Fibroblast of skin of abdomen (primary cell): ENCODE measurements at places on chromosomes 13 and 19.

DNA sequence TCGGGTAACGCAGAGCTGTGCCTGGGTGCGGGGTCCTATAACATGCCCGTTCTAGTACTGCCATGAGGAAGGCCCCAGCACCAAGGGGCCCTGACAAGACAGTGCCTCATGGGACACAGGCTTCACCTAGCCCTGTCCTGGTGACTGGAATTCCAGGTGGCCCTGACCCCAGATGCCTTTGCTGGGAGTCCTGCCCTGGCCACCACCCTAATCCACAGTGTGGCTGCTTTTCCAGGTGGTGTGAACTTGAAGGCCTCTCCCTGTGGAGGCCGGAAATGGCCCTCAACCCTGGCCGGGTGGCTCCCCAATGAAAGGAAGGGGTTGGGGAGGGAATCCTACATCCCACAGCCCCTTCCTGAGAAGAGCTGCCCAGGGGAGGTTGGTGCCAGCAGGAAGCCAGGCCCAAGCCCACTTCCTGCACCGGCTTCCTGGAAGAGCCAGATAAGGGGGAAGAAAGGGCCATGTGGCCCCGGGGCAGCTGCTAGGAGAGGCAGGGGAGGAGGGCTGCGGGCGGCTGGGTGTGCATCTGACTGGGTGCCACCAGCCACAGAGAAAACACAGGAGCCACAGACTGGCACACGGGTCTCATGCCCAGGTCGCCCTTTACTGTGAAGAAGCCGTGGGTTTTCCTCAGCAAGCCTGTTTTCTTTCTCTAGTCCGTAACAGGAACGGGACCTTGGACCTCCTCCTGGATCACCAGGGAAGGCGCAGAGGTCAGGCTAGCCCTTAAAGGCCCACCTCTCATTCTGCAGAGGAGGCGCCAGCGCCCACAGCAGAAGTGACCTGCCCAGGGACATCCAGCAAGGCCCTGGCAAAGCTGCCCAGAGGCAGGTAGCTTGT is 4.7 kb downstream of the LSM4 start:
- no peak for DNase-seq

- DNase-seq, result peak; percentile 40
Observed at GRCh38 chr19:55638864-55639359, 1.9 kb upstream of the ZNF580 start.

- DNase-seq, result no peak
Observed at GRCh38 chr19:13865571-13866462, 11.1 kb upstream of the NANOS3 start.

DNA sequence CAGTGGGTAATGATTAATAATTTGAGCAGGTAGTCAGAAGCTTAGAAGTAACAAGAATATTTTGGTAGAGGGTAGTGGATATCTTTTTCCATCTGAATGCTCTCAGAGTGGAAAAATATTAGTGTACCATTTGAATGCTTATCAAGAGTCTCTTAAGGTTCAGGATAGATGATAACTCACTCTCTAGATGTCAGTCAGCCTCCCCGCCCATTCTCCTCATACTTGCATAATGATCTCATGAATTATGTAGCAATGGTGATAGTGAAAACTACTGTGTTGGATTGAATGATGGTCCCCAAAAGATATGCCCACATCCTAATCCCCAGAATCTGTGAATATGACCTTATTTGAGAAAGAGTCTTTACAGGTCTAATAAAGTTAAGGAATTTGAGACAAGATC is 132.7 kb upstream of the KLF12 start:
- no peak for DNase-seq

DNA sequence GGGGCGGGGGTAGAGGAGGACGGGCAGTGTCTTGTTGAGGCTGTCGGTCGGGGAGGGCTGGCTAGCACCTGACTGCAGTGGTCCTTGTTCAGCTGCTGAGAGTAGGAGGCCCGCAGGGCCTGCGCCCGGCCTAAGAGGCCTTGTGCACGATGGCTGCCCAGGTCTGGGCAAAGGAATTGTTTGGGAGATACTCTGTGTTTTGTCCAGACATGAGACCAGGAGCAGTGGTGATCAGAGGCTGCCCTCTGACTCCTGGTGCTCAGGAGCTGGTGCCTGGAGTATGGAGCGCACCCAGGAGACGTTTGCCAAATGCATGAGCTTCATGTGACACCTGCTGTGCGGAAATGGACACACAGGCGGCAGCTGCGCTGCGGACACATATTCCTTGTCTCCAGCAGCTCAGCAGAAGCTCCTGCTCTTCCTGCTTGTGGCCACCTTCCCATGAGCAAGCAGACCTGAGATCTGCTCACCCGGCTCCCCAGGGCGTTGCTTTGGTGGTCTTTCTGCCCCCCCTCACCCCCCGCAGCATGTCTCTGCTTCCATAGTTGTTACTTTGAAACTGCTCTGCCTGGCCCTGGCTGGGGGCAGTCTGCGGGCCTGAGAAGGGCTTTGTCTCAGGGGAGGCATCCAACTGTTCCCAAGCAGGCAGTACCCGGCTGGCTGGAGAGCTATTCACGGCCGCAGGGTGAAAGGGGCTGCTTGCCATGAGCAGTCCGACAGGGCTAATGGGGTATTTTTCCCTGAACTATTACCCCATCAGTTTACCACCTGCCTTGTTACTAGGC is 163.9 kb downstream of the TEX29 start:
- no peak for DNase-seq

DNA sequence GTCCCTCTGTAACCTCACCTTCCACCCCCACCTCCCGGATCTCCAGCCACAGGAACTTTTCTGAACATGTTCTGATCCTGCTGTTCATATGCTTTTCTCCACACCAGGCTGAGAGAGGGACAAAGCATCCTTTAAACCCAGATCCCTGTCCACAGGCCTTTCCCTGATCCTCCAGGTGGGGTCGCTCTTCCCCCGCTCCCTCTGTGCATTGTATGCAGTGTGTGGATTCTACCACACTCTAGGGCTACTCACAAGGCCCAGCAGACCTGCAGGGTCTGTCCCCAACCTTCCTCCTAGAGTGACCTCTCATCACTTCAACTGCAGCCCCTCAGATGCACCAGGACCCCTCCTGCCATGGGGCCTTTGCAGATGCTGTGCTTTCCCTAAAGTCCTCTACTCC is 1200.6 kb downstream of the UQCRFS1 start:
- no peak for DNase-seq

DNA sequence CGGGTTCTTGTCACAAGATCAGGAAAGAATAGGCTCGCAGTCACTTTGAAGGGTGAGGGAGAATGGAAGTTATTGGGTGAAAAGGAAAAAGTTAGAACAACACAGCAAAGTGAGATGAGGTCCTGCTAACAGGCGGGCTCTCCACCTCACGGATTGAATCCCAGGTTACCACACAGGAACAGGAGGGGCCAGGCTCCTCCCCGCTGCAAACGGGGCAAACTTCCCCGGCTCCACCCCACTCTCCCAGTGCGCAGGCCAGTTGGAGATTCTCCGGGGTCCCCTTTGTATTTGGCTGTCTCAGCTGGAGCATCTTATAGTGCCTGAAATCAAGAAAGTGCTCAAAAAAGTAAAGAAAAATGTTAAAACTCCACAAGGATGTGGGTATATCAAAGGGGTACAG is 78.3 kb upstream of the IPO5 start:
- no peak for DNase-seq

DNA sequence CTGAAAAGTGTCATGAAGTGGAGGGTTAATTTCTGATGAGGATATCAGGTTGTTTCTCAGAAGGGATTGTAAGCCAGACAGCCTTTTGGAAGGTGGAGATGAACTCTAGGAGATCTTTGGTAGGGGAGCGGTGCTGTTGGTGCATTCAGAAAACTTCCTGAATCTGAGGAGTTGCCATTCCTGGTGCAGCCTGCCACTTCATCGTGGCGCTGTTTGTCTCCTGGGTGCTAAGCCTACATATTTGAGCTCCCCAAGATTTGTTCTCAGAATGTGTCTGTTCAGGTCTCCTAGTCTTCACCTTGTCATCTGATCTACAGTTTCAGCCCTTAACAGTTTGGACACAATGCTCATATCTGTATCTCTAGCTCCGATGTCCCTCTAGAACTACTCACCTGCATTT is 285.6 kb downstream of the MTUS2 start:
- DNase-seq, result no peak

DNA sequence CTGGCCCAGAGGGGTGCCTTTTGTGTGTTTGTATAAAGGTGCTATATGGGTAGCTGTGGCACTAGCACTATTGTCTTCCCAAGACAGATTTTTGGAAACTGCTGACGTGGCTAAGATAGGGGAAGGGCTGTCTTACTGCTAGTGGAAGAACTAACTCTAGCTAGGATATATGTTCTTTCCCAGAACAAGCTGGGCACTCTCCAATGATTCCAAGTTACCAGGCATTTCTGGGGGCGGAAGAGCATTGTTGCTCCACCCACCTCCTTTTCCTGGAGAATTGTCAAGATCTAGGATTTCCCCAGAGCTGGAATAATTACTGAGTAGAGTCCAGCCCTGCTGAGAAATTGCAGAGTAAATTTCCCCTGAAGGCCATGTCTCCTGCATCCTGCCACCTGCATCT is 408.3 kb downstream of the KLF5 start:
- DNase-seq, result peak; percentile 13

DNA sequence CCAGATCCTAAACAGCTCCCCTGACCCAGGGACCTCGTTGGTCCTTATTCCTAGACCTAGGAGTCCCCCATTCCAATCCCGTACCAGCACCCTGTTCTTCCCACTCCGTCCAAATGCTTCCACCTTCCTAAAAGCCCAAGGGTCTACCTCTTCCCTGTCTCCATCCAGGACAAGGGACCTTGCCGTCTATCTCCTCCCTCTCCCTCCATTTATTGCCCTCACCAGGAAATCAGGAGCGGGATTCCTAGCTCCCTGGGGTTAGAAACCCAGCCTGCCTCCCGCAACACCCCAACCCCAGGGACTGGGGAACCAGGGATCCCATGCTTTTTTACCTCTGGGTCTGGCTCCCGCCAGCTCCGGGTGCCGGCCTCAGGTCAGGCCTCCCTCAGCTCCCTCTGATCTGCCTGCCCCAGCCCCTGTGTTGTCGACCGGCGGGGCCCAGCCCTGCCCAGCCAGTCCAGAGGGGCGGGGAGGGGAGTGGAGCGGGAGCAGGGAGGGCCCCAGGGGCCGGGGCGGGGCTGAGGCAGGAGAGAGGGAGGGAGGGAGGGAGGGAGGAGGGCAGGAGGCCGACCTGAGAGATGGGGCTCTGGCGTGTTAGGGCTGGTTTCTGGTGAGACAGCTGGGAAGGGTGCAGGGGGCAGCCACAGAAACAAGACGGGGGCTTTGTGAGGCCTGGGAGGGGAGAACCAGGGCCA is at the start of gene B3GNT8:
B3GNT8 (minus strand) TSS at position 423 of the 695 bp plus-strand sequence. CDS start 596 bp downstream, outside the sequence.
- DNase-seq, result peak; percentile 63

DNA sequence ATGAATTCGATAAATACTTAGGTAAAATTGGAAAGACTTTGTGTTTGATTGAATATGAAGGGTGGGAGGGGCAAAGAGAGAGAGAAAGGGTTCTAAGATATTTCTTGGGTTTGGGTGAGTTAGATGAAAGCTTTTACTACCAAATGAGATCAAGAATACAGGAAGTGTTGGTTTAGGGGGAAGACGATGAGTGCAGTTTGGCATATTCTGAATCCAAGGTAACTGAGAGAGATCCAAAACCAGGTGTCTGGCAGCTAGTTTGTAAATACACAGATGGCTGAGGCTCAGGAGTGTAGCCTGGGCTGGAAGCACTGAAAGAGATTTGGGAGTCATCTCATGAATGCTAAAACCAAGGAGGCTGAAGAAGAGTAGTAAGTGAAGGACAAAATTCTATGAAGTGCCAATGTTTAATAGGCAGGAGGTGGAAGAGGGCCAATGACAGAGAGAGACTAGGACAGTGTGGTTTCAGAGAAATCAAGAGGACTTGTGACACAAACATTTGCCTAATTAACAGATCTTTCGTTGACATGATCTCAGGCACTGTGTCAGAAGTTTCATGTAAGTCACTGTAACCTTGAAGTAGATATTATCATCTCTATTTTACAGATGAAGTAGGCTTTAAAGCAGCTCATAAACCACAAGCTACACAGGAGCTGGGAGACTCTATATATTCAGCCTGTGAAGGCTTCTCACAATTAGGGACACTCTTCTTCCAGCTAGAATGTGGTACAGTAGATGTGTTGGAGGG is 70.2 kb upstream of the ZDHHC20 start:
- no peak for DNase-seq

- DNase-seq, result no peak
Observed at GRCh38 chr19:33734913-33735312, 61.8 kb upstream of the KCTD15 start.

DNA sequence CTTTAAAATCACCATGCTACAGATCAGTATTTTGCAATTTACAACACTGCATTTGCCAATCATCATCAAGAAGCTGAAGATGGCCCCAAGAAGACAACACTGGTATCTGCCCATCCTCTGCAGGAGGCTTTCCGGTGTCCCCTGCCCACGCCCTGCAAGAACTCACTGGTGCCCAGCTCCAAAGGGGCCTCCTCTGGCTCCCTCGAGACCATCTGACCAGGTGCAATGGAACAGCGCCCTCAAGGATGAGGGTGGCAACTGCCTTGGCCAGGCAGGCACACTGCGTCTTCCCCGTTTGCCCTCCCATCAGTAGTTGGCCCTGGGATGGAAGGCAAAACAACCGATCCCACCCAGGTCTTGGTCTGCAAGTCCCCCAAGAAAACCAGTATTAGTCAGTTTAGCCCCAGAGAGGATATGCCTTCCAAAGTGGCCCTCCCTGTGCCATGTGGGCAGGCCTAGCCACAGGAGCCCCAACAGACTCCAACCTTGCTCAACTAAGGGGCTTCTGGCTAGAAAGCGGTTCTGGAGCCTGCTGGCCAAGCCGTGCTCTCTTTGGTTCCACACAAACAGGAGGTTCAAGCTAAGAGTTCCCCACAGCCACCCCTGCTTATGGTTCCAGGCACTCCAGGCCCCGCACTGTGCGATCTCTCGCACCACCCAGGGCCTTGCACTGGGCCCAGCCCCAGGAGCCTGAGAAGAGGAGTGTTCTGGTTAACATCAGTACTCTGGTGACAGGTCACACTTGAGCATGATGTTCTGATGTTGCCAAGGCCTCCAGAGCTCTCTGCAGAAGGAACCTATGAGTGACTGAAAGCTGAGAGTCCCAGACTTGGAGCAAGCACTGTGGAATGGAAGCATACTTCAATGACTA is 4.7 kb downstream of the PCID2 start:
- no peak for DNase-seq

- no peak for DNase-seq
Observed at GRCh38 chr13:79108914-79109643, 297.0 kb downstream of the RBM26 start.

DNA sequence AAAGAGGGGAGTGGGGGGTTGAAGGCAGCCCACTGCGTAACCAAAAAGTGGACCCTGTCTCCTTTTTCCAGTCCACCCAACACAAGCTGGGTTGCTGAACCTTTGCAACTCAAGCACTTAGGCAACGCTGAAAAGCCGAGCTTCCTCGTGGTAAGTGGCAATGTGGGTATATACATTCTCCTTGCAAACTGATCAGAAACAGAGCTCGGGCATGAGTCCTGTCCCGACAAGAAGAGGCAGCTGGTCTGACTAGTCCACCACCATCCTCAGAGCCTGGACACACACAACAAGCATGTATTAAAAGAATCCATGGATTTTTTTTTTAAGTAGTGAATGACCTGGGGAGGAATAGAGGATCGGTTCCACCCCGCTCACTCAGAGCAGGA is 240.6 kb upstream of the ZNF507 start:
- DNase-seq, result no peak

- DNase-seq, result no peak
Observed at GRCh38 chr13:98521461-98522247, 55.3 kb downstream of the STK24 start.

- no peak for DNase-seq
Observed at GRCh38 chr19:4390567-4391305, 9.6 kb downstream of the SH3GL1 start.
